Stimulated activated CD8-positive, alpha-beta memory T cell treated with anti-CD3 and anti-CD28 coated beads, Interleukin-4, amount 100 ng/mL, for 24 hours (primary cell): ENCODE measurements at places on chromosomes 1 and 21.

- no peak for DNase-seq
Measured at GRCh38 chr1:53735681-53736080, 3.3 kb downstream of the GLIS1 start.

DNA sequence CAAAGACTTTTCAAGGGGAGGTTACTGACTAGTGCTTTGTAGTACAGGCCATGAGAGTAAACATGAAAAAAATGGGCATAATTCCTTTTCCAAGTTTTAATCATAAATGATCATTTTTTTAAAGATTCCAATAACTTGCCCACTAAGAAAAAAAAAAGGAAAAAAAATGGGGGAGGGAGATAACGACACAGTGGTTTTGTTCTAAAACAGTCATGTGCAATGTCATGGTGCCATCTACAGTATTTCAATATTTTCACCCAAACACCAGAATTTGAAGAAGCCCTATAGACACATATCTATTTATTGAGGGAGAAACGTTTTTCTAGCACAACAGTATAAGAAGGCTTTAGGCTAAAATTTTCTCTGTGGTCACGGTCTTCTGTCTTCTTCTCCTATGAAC lies 250.2 kb downstream of the LTN1 start:
- no peak for DNase-seq

GRCh38 chr1:3669421-3669821 lies 17.1 kb downstream of the TP73 start:
- no peak for DNase-seq

GRCh38 chr1:197984289-197984688 lies 67.1 kb downstream of the LHX9 start:
- DNase-seq = no peak

- DNase-seq = no peak
Measured at GRCh38 chr1:27444632-27445031, 45.3 kb downstream of the WASF2 start.

DNA sequence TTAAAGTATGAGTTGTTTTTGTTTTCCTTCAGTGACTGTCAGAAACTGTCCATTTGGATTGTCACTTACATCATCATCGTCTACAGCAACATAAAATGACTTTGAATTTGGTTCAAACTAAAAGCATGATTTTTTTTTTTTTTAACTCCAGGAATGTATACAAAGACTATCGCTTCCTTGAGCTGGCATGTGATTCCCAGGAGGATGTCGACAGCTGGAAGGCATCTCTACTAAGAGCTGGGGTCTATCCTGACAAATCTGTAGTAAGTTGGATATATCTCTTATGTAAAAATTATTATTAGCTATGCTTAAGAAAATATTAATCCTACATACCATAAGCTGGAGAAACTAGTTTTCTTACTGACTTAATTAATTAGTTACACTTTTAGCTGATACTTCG lies 111.9 kb upstream of the C1orf105 start:
- no peak for DNase-seq

DNA sequence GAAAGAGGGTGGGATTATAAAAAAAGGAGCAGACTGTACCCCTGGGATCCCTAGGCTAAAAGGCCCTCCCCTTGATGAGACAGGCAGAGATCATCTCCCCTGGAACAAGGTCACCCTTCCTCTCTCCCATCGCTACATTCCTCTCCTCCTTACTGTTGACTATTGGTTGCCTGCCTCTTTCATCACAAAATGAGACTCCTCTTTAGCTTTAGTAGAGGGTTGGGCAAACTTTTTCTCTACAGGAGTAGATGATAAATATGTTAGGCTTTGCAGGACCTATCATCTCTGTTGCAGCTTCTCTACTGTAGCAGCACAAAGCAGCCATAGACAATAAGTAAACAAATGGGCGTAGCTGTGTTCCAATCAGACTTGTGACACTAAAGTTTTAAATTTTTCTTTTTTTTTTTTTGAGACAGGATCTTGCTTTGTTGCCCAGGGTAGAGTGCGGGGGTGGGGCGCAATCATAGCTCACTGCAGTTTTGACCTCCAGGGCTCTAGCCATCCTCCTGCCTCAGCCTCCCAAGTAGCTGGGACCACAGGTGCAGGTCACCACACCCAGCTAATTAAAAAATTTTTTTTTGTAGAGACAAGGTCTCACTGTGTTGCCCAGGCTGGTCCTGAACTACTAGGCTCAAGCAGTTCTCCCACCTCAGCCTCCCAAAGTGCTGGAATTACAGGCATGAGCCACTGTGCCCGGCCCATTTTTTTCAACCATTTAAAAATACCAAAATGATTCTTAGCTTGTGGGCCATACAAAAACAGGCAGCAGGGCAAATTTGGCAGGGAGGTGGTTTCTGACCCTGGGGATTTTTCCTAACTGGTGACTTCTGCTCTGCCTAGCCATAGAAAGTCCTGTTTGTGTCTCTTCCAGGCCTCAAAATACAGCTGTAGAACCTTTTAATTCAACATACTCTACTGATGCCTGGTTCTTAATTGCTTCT lies 15.1 kb downstream of the MCL1 start:
- DNase-seq = no peak

GRCh38 chr1:204081791-204082513 lies 9.0 kb downstream of the SOX13 start:
- no peak for DNase-seq

GRCh38 chr1:55584526-55585401 lies 369.6 kb upstream of the USP24 start:
- DNase-seq = no peak

- no peak for DNase-seq
Measured at GRCh38 chr1:48261881-48262400, 39.4 kb downstream of the SLC5A9 start.

DNA sequence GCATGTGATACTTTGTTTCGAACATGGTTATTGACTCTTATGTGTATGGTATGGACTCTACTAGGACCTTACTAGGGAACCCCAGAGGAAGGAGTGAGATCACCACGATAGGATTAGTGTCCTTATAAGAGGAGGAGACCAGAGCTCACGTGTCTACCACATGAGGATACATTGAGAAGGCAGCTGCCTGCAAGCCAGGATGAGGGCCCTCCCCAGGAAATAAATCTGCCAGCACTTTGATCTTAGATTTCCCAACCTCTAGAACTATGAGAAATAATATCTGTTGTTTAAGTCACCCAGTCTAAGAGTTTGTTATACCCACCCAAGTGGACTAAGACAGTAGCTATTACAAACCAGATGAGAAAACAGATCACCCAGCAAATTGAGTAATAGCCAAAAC lies 559.3 kb upstream of the USP24 start:
- no peak for DNase-seq

GRCh38 chr1:58764294-58764978 lies 19.4 kb downstream of the JUN start:
- no peak for DNase-seq
